NCI-H82 (cell line): ENCODE measurements at places on chromosomes 2 and 18.

DNA sequence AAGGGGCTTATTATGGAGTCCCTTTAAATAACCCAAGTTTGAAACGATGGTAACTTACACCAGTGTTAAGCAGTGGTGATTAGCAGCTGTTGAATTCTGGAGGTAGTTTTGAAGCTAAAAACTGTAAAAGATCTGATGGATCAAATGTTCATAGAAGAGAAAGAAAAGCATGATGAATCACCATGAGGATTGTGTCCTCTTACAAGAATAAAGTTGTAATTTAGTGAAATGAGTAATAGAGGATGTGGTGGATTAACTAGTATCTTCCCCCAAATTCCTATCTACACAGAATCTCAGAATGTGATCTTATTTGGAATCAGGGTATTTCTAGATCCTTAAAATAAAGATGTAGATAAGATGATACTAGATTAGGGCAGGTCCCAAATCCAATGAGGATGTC, 1138.2 kb upstream of the TMEFF2 start:
- no peak for DNase-seq

GRCh38 chr2:239047861-239048260, 200.0 kb downstream of the TWIST2 start:
- no peak for DNase-seq

- DNase-seq, result no peak
These were observed 43.9 kb upstream of the RAPH1 start for GRCh38 chr2:203578759-203579643.

GRCh38 chr2:234373060-234373459, 123.8 kb downstream of the ARL4C start:
- DNase-seq, result no peak

DNA sequence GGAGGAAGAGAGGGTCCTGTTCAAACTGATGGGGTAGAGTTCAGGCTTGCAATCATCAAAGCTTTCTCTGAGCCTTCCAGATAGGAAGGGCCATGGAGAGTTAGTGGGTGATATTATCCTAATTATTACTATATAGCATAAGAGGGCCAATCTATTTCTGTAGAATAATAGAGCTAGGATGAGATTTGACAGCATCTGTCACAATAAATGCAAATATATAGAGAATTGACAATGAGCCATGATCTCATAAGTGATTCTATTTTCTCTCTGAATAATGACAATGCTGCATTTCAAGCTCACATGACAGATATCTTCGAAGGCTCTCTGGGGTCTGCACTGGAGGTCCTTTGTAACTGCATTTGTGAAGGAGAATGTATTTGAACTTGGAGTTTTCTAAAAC, 521.9 kb upstream of the CELF4 start:
- DNase-seq, result no peak

GRCh38 chr2:130375291-130376266, 19.7 kb downstream of the PTPN18 start:
- DNase-seq, result no peak
